ENCODE measurements at places on chromosomes 6 and 20.

- DNase-seq: no peak
These were observed 125.2 kb downstream of the PACRG start for GRCh38 chr6:162852840-162853577.

- DNase-seq: no peak
These were observed 214.5 kb downstream of the SOX4 start for GRCh38 chr6:21808045-21808470.

DNA sequence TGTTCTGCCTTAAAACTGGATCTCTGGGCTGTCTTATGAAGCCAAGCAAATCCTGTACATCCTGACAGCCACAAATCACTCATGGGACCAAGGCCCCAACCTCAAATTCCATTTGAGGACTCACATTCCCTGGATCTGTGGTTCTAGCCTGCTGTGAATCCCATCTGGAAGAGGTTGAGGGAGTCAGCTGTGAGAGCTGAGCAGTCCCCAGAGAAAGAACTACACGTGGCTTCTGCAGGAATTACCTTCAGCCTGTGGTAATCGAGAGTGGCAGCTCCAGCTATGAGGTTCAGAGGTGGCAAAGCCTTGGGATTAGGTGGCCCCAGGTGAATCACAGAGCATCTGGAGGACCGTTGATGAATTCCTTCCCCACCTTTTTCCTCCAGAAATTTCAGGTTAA lies 245.2 kb downstream of the SLC24A3 start:
- no peak for DNase-seq

DNA sequence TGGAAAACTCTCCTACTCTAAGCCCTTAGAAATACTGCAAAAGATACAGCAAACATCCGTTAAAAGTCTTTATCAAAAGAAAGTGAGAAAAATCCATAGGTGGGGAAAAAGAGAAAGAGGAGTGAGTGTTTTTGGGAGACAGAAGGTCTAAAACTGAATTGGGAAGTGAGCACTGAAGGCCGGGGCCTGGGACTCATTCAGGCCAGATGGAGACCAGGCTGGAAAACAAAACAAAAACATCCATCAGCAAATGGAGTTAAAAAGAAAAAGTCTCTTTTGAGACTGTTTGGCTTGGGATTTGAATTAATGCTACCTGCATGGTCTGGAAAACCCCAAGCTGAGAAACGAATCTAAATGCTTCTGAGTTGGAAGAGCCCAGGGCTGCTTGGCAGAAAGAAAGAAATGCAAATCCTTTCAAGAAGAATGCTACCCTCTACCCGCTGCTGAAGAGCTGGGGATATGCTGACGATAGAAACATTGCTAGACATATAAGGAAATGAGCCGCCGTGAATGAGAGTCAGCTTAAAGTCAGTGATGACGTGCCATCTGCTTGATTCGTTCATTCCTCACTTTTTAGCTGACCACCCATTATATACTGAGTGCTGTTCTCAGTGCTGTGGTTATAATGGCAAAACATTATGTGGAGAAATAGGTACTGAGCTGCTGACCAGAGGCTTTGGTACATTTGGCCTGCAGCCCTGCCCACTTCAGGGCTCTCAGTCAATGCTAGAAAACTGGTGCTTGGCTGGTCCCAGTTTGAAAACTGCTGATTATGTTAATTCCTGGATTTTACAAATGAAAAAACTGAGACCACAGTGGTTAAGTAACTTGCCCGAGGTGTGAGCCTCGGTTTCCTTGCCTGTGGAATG lies 28.0 kb upstream of the TULP4 start:
- no peak for DNase-seq

DNA sequence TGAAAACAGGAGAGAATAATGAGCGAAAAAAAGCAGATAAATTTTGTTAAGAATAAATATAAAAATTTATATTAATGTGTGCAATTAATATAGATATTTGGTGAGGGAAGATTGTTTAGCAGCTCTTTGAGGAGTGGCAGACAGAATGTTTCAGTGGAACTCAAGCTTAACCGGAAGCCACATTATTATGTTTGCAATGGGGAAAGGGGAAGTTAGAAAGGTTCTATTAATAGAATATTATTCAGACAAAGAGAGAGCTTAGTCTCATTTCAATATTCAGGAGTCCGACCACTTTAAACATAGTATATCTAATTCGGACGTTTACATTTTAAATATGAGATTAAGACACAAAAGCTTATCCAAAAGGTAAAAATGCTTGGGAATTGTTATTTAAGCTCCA lies 81.6 kb upstream of the KHDRBS2 start:
- DNase-seq: no peak

GRCh38 chr6:169048865-169049205 lies 204.8 kb downstream of the THBS2 start:
- no peak for DNase-seq

DNA sequence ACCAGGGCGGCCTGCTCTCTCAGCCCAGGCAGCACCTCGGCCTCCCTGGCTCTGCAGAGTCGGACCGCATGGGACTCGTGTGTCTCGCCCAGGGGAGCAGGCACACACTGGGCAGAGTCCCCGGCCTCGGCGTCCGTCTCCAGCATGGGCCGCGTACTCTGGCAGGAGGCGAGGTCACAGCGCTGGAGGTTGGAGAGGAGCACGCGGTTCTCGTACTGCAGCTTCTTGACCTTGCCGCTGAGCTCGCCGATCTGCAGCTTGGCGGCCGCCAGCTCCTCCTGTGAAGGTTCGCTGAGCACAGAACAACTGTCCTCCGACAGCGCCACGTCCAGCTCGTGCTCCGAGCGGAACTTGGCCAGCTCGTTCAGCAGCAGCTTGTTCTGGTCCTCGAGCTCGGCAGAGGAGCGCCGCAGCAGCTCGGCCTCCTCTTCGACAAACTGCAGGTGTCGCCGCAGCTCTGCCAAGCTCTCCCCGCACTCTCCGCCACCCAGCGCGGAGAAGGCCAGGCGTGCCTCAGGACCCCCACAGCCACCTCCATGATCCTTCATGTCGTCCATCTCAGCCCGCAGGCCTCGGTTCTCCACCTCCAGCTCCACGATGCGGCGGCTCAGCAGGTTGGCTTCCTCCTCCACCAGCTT lies 42.0 kb upstream of the DSN1 start:
- DNase-seq: no peak

- no peak for DNase-seq
These were observed 21.8 kb downstream of the SLC35F1 start for GRCh38 chr6:117928833-117929232.

- DNase-seq: peak; percentile 16
These were observed 16.5 kb downstream of the SMLR1 start for GRCh38 chr6:130843575-130844320.

DNA sequence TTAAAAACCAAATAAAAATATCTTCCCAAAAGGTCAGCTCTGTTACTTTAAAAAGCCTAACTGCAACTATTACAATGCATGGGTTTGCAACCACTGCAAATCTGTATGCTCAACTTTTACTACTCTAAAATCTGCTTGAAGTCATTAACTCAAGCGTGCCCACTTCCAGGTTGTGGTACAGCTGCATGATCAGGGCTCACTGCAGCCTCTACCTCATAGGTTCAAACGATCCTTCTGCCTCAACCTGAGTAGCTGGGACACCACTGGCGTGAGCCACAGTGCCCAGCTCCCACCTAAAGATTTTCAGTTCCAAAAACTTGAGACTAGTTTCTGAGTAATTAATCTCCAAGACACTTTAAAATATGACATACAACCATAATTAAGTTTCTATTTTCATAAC lies 8.2 kb downstream of the DIDO1 start:
- no peak for DNase-seq

DNA sequence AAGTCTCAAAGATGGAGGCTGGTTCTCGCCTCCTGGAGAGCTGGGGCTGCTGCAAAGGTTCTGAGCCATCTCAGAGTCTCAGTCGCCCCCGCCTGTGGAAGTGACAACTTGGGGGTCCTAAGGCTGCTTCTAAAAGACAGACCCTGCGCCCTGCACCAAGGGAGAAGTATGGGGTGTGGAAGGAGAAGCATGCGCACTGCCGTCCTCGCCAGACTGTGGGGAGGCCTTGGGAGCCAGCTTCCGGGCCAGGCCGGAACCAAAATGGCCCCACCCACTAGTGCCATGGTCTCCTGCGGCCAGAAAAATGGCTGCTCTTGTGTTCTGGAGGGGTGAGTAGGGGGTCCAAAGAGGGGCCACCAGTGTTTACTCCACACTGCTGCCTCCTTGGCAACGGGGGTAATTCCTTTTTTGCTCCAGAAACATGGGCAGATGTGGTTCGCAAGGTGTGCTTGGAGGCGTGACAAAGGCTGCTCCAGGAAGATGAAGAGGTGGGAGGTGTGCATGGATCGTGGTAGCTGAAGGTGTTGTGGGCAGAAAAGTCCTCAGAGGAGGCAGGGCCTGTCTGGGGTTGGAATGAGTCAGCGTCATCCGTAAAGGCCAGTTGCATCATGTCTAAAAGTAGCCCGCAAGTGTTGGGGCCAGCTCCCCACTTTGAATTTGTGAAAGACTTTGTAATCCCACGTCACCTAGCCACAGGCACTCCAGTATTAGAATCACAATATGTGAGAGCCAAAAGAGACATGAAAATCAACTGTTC lies 329.8 kb upstream of the SOX4 start:
- no peak for DNase-seq

GRCh38 chr6:150231525-150231850 lies 88.6 kb downstream of the PPP1R14C start:
- DNase-seq: no peak

GRCh38 chr6:111464184-111464583 lies 18.8 kb downstream of the REV3L start:
- no peak for DNase-seq

- DNase-seq: peak; percentile 64
These were observed 19.3 kb upstream of the WFDC2 start for GRCh38 chr20:45450097-45450818.

DNA sequence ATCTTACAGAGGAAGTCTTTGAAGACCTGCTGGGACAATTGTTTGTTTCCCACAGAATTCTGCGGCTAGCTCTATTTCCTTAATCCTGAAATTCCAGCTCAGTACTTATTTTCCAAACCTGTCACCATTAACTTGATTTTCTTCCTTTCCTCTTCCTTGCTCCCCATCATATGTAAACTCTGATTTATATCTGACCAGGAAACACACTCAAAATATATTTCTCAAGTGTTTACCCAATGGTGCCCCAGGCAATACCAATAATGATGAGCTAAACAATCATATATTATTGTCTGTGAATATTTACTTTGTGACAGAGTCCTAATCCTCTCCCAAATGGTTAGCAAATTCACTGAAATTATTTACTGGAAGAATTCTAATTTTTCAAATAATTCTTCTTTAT lies 597.3 kb downstream of the PKHD1 start:
- no peak for DNase-seq

GRCh38 chr6:70225055-70225454 lies 77.8 kb downstream of the COL9A1 start:
- no peak for DNase-seq

GRCh38 chr6:22248513-22249308 lies 48.1 kb downstream of the PRL start:
- no peak for DNase-seq

GRCh38 chr20:50256577-50256976 lies 65.9 kb downstream of the CEBPB start:
- DNase-seq: no peak

DNA sequence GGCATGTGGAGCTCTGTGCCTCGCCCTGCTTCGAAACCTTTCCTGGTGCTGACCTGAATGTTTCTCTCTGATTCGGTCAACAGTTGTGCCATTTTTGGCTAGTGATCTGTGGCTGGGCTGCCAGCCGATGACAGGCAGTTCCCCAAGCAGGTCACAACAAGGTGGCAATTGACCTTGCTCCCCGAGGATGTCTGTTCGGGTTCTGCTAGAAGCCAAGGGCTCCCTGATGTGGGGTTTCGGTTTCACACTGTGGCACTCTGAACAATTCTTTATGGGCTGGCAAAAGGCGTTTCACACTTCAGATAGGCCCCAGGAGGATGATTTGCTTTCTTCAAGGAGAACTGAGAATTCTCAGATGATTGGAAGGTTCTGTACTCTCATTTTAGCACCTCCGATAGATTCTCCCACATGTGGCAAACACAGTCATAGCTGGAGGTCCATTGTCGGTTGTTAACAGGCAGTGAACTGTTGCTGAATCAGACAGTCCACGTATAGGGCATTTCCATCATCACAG lies 135.6 kb downstream of the SLC24A3 start:
- DNase-seq: peak; percentile 7

- DNase-seq: no peak
These were observed 22.1 kb upstream of the EEF1A1 start for GRCh38 chr6:73542891-73543290.

DNA sequence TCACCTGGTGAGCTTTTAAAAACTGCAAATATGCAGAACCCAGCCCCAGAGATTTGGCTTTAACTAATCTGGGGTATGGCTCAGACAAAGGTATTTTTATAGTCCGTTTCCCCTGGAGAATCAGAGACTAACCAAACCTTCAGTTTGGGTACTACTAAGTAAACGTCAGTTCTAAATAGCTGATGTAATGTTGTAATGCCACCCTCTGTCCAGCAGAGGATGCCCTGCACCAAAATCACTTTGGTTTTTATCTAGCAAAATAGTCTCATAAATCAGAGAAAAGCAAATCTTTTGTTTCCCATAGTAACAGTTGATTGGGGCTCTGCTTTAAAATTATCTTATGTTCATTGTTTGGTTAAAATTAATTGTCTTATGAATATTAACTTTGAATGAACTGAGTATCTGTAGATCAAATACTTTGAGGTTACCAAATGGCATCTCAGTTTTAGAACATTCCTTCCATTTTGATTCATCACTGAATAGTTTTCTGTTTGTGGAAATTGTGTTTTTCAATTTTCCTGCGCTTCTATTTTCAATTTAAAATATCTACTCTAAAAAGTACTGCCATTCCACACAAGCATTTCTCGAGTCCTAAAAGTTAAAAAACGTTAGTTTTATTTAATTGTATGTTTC lies 278.3 kb upstream of the PLCB4 start:
- peak; percentile 6 for DNase-seq

DNA sequence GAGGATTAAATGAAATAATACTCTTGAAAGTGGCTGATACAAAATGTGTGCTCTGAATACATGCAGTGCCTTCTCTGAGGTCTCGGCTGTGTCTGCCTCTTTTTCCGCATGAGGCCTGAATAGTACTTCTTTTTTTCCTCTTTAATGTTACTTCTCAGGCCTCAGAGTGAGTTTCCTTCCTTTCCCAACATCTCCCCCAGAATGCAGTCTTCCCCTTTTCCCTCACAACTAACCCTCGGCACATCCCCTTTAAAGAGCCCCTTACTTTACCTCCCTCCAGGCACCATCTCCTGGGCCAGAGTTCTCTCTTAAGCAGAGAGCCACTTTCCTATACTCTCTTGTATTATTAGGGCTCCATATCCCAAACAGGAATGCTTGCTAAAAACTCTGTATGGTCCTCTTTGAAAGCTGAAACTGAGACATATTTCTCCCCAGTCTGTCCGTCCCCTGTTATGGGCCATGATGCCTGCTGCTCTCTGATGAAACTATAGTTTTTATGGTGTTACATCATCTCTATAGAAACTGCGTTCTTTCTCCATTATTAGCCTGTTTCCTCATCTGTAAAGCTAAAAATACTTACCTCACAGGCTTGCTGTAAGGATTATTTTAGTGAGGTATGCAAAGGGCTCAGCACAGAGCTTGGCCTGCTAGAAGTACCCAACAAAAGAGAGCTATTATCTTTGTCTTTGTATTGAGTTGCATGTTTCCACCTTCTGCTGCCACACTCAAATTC lies 2.3 kb downstream of the PLAGL2 start:
- DNase-seq: no peak

Data from germinal center (tissue), 1 donor.